ENCODE measurements at places on chromosomes 7 and 10. TPM values are rescaled to one million over a fixed set of nuclear protein-coding genes. Genes with fewer than 3 reads are reported as not detected.
A peak's percentile ranks its signal among the peaks of the same experiment; 100 is the strongest.

GRCh38 chr7:106591146-106591545 lies 69.8 kb downstream of the CCDC71L start:
- DNase-seq: no peak

DNA sequence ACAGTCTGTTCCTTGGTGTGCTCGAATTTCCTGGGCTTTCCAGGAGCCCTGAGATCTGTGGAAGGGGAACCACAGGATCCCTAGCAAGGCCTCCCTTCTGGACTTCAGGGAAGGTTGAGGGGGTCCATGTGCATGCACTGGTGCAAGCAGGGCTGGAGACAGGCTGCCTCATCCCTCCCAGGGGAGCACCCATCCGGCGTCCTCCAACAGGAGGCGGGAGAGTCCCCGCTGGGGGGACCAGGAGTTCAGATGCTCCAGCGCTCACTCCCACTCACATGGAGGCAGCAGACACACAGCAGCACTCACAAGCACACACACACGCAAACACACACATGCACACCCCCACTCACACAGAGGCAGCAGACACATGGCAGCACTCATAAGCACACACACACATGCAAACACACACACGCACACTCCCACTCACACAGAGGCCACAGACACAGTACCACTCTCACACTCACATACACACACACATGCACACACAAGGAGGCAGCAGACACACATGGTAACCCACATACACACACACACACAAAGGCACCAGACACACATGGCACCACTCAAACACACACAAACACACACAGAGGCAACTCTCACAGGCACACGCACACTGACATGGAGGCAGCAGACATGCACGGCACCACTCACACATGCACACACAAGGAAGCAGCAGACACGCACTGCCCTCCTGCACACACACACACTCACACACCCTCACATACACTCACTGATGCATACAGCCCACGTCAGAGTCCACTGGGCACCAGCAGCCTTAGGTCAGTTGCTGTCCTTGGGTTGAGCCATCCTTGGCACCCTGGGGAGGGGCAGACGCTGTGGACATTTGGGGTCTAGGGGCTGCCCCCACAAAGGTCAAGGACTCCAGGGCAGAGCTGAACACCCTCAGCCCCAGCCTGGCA lies 247.0 kb upstream of the PPP2R2D start:
- DNase-seq: no peak

DNA sequence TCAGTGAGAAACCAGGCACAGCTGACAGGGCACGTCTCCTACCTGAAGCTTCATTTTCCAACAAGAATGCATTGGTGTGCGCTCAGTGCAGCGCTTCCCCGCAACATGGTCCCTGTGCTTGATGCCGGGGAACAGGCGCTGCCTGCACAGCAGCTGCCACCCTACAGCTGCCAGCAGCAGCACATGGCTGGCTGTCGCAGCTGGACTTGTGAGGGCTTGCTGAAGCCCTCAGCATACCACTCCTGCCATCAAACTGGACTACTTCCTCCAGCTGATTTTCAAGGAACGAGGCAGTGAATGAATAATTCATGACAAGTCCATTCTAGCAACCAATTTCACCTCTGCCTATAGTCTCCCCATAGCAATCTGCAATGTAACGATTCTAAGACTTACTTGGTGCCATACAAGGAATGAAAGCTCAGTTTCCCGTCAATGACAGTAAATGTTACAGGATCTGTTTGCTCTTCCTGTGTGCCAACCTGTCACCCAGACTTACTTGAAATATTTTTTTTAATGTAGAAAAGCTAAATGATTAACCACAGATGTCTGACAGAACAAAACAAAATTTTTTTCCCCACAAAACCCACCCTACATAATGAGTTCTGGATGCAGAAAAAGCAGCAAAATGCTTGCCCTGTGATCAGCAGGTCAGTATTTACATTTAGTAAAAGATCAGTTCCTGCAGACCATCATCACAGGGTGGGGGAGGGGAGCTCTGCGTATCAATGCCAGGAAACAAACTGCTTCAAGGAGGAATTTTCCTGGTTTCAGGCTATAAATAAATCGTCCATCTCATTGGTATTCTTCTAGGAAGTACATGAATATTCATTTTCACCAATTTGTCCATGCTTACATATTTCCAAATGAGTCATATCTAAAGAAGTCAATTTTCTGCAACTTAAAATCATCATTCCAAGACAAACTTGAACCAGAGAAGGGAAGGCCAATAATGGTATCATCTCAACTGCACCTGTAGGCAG lies 140.6 kb downstream of the ALOX5 start:
- DNase-seq: no peak

DNA sequence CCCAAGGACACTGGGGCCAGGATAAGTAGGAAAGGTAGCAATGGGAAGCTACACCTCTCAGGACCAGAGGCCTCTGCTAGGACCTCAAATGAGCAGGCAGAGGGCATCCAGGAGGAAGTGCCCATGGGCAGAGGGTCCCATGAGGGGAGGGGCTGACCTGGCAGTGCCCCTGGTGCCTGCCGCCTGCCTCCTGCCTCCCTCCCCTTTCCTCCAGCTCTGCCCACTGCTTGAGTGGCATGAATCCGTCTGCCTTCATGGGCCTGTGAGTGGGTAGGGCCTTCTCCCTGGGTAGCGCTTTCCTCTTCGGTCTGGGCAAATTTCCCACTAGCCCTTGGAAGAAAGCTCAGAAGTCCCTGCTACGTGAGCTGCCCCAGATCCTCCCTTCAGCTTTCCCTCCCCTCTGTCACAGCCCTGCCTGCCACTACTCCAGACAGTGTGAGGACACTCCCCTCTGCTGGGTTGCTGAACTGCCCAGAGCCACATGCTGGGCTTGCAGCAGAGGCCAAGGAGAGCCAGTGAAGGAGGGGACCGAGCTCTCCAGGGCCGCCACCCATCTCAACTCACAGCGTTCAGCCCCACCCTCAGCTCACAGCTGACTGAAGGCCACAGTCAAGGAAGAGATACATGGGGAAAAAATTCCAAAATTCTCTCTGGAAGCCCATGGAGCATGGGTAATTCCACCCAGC lies 141.4 kb downstream of the ARHGAP22 start:
- DNase-seq: no peak

DNA sequence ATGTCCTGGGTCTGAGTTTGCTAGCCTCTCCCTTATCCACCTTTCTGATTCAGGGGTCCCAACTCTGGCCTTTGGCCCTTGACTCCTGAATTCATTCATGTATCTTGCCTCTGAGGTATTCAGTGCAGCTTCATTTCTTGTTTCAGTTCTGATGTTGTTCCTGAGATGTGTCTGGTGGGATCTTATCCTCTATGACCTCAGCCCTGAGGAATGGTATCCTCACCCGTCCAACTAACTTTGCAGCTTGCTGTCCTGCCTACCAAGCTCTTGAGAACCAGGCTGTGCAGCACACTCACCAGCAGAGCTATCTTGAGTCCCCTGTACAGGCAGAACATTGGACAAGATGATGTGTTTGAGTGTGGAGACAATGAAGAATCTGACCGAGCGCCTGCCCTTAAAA lies 13.8 kb downstream of the SUFU start:
- no peak for DNase-seq

GRCh38 chr7:27169658-27170425 lies 4.3 kb downstream of the HOXA10 start:
- no peak for DNase-seq

DNA sequence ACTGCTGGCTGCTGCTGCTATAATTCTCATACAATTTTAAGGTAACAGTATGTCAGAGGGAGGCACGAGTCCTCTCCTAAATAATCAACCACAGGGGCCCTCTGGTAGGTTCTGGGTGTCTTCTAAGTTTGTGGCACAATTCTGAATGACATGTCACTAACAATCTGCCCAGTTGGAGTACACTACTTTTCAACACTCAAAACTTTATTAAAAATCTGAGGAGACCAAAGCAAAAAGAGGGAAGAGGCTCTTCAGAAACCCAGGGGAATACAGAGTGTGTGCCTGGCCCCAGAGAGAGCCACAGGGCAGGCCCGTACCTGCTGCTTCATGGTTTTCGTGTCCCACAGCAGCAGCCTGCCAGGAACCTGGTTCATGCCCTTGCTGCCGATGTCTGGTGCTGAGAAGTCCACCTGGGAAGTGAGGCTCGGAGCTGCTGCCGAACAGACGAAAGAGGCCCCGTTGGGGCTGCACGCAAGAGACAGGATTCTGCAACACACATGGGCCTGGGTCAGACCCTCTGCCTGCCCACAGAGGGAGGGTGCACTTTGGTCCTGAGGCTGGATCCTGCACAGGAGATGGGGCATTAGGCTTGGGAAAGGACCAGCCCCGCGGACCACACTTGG lies 18.3 kb downstream of the WDR91 start:
- DNase-seq: no peak

DNA sequence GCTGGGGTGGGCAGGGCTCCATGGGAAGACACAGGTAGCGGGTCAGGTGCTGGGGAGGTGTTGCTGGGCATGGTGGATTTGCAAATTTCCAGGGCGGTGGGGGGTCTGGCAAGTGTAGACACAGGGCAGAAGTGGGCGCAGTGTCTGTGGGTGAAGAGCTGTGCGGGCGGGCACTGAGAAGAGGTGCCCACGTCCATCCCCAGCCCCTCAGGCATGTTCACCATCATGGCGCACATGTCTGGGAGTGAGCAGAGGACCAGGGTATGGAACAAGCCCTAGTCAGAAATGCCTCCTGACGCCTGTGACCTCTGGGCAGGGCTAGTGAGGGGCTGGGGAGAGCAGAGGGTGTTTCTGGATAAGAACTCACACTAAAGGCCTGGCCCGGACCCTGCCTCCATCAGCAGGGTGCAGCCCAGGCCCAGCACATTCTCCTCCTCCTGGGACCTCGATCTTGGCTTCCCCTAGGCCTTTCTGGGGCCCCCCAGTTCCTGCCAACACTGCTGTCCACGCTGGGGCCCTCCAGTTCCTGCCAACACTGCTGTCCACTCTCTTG lies 612.9 kb downstream of the PTPRN2 start:
- DNase-seq: no peak

- peak; percentile 65 for DNase-seq
Observed at GRCh38 chr10:71266147-71266917, 52.7 kb upstream of the SLC29A3 start.

- no peak for DNase-seq
Observed at GRCh38 chr7:127930341-127931328, 100.6 kb downstream of the LRRC4 start.

- DNase-seq: no peak
Observed at GRCh38 chr10:83142074-83142563, 997.2 kb upstream of the GHITM start.

GRCh38 chr7:94584113-94584512 lies 71.8 kb downstream of the SGCE start:
- DNase-seq: no peak

DNA sequence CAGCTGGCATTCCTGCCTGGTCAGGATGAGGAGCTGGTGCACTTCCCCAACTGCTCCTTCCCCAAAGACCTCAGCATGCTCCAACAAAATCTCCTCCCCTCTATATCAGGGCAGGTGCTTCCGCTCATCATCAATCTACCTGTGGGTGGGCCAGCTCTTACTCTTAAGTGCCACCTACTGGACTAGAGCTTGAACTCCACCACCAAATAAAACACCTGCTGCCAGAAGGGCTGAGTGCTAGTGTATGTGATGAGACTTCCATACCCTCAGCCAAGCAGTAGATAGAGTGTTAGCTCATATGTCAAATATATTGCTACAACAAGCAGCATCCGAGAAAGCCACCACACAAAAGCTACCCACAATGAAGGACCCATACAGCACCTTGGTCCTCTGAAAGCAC lies 264.3 kb downstream of the RNLS start:
- DNase-seq: no peak

- DNase-seq: no peak
Observed at GRCh38 chr7:78675511-78675910, 778.0 kb downstream of the MAGI2 start.

DNA sequence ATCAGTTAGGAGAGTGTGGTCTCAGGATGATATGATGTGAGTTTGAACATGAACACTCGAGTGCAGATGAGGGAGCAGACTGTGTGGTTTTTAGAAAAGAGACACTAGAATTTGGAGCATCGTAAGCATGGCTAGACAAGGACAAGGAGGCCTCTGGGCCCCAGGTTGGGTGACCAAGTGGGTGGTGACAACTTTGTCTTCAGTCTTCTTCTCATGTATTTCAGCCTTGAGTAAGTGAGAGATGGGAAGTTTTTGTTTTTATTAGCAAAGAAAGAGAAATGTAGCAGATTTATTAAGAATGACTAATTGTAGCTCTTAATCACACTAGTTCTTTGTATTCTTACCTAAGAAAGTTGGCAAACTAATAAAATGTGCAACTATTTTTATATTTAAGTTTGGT lies 16.3 kb downstream of the TES start:
- no peak for DNase-seq

DNA sequence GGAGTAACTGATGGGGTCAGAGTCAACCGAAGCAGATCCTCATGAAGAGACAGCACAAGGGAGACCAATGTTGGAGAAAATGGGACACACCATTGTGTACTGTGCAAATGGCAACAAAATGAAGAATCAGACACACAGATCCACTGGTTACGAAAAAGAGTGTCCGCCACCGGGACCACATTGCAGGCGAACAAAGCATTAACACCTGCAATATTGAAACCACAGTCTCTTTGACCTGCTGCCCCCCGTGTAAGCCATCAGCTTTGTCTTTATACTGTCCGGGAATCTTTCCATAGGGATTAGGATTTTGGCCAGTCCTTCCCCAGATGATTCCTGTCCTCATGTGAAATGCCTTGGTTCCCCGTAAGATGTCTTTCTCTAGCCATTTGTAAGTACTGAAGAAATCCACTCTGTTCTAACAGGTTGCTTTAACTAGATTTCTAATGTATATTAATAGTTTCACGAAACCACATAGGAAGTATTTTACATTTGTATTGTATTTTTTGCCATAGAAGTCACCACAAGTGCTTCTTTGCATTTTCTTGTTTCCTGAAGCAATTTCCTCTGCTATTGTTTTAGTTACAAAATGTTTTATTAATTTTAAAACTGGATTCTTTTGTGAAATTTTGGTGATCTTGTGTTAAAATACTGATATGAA lies 140.8 kb upstream of the NFE2L3 start:
- DNase-seq: no peak

The CTBP2 gene
- 43.6 TPM for total RNA-seq

The ZPBP gene
- not detected for total RNA-seq

The SLC29A3 gene
- total RNA-seq: 0.63 TPM

The FFAR4 gene
- not detected for total RNA-seq

The TIMM23 gene
- total RNA-seq: 113 TPM

The ELOVL3 gene
- total RNA-seq: not detected
